ENCODE measurements at places on chromosomes 7 and 10.

GRCh38 chr7:98963305-98963704 lies 85.0 kb downstream of the TRRAP start:
- DNase-seq: no peak

DNA sequence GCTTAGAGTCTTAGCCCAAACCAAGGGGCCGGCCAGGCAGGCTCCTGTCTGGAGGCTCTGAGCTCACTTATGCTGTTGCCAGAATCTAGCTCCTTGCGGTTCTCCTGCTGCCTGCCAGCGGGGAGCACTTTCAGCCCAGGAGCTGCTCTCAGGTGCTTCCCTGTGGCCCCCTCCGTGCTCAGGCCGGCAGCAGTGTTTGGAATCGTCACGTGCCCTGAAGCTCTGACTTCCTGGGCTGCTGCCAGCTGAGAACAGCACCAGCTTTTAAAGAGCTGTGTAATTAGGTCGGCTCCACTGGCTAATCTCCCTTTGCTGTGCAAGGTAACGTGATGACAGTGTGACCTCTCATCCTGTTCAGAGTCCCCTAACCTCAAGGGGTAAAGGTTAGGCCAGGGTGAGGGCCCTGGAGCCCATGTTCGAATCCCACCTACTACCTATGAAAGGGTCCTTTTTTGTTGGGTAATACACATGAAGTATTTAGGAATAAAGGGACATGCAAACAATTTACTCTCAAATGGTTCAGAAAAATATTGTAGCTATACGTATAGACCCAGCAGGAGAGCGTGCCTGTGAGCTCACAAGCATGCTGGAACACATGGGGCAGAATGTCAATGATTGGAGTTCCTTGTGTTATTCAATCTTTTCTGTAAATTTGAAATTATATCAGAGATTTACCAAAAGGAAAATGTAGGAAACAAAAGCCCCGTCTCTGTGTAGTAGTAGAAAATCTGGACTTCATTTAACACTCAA lies 16.6 kb downstream of the ZNF862 start:
- peak; percentile 84 for DNase-seq

DNA sequence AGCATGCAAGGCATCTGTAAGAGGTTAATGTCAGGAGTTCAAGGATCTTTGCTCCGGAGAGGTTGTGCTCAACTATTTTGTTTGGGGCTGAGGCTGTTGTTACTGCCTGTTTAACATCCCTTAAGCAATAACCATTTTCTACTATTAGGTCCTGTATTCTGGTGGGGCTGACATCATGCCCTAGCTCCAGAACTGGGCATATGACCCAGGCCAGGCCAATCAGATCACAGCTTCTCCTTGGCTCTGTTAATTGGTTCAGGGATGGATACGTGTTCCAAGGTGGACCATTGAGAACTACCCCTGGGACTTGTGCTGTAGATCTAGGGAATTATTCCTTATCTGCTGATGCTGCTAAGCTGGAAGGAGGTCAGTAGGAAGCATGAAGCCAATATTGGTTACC lies 67.0 kb downstream of the SYPL1 start:
- DNase-seq: no peak

GRCh38 chr7:22051886-22052673 lies 106.4 kb upstream of the CDCA7L start:
- no peak for DNase-seq

DNA sequence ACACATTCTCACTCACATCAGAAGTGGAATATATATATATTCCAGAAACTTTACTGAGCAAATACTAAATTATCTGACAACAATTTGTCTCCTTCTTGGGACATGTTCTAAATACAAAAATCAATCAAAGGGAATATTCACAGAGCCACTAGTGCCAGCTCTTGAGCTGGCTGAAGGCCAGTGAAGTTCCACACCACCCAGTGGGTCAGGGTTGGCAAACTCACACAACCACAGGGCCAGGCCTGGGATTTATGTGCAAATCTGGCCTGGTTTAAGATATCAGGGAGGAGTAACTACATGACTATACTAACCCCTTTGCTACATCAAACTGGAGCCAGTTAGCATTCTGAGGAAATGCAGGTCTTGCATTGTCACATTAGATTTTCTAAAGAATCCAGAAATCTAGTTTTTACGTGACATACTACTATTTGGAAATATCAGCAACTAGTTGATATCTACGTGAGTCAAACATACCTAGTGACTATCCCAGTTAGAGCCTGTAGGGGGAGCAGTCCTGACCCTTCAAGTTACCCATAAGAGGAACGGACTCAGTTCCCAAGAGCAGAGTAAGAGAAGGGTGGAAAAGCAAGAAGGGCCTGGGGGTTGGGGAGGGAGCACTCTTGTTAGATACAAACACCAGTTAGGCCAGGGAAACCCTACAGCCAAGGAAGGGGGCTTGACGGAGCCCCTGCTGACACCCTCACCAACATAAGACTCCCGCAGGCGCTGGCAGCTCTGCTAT lies 600.4 kb downstream of the KCNMA1 start:
- DNase-seq: no peak

GRCh38 chr7:149261316-149261828 lies 624 bp upstream of the ZNF783 start:
- DNase-seq: no peak

GRCh38 chr7:136807598-136807997 lies 60.9 kb upstream of the CHRM2 start:
- DNase-seq: no peak

DNA sequence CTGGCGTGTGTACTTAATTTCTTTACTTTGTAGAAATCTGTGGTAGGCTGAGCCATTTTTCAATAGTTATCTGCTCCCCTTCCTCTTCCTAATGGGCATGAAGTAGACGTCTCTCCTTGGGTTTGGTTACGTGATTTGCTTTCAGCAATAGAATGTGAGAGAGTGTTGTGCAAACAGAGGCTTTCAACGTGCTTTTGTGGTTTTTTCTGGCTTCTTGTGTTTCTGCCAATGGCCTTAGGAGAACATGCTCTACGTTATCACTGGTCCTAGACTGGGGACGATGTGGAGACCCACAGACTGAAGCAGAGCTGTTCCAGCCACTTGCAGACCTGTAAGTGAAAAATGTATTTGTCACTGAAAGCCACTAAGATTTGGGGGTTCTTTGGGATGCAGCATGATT lies 107.2 kb upstream of the NPTX2 start:
- DNase-seq: no peak

DNA sequence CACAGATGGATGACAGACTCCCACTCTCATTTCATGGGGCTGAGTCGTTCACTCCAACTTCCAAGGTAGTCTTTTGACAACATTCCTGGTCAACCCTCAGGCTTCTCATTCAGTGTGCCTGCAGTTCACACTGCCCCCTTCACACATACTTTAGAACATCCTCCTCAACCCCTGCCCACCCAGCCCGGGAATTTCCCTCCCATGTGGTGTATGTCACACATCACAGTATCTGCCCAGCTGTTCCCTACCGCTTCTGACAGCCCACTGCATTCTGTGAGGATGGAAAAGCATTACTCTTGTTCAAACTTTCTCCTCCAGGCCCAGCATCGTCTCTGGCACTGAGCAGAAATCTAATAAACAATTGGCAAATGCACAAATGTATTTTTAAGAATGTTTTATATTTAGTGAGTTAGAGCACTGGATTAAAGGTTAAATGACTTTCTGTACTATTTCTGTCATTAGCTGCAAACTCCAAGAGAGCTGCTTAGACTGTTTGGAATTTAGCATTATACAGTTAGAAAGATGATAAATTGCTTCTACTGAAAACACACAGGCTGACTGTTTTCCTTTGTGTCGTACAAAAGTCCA lies 110.4 kb downstream of the SFMBT2 start:
- no peak for DNase-seq

- DNase-seq: no peak
Observed at GRCh38 chr10:31321396-31321941, 2.5 kb downstream of the ZEB1 start.

DNA sequence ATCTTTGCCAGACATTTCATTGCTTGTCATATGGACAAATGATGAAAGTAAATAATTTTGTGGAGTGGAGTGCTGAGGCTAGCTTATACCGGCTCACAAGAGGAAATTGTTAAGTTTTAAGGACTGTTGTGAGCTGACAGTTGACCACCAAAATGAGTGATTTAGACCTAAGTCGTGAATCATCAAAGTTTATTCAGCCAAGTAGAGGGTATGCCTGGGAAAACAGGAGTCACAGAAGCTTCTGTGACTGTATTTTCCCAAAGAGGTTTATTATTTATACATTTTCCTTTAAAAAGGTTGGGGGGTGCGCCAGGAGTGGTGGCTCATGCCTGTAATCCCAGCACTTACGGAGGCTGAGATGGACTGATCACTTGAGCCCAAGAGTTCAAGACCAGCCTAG lies 21.8 kb downstream of the MRPS24 start:
- DNase-seq: no peak

DNA sequence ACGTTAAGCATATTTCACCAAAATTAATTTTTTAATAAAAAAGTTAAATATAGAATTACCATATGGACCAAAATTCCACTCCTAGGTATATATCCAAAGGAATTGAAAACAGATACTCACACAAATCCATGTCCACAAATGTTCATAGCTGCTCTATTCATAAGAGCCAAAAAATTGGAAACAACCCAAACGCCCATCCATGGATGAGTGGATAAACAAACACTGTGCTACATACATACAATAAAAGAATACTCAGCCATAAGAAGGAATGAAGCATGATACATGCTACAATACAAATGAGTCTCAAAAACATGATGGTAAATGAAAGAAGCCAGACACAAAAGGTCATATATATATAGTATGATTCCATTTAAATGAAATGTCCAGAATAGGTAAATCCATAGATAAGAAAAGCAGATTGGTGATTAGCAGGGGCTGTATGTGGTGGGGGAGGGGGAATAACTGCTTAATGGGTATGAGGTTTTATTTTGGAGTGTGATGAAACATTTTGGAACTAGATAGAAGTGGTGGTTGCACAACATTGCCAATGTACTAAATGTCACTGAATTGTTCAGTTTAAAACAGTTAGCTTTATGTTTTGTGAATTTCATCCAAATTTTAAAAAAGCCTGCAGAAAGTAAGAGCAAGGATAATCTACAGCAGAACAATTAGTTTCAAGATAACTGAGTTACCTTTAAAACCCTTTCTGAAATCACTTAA lies 101.2 kb upstream of the EFCAB10 start:
- DNase-seq: no peak

- no peak for DNase-seq
Observed at GRCh38 chr7:156684251-156684650, 43.7 kb downstream of the RNF32 start.

GRCh38 chr7:13111230-13111629 lies 423.8 kb downstream of the ARL4A start:
- no peak for DNase-seq

DNA sequence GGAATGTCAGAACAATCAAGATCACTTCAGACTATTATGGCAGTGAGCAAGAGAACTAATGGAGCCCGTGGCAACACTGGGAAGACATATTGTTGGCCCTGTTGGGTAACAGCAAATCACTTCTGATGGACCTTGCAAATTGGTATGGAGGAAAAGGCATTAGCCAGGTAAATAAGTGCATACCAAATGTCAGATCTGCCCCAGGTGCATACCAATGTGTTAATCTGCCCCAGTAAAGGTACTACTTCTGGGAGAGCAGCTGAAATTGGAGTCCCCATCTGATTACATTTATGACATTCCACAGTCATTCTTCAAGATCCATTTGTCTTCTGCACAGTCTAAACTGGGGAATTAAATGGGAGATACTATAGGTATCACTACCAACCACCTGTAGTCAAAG lies 3.7 kb upstream of the SGMS1 start:
- DNase-seq: no peak

DNA sequence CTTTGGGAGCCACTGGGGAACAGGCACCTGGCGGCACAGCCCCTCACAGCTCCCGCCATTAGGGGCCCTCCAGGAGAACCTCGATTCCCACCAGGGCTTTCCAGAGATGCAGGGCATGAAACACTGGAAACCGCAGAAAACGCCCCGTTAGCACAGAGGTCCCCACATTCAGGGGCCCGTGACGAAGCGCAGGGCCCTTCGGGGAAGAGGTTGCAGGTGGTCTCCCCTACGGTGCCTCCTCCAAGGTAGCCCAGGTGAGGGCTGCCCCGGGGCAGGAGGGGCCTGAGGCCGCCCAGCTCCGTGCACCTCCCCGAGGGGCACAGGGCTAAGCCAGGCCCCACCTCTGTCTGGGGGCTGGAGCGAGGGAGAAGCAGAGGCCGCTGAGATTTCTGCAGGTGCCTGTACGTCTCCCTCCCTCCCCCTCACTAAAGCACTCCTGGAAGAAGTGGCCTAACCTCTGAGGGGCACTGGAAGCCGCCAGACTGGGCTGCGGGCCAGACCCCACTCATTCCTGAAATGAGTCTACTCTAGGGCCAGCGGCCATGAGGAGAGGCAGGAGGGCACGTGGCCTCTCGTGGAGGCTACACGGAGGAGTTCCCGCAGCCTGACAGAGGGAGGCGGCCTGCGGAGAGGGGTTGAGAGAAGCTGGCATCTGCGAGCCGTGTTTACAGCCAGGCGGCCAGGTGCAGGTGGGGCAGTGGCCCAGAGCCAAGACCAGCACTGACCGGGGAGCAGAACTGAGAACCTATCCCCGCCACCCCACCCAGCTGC lies 6.9 kb downstream of the PDGFA start:
- peak; percentile 62 for DNase-seq

GRCh38 chr7:37430640-37431039 lies 18.0 kb downstream of the ELMO1 start:
- no peak for DNase-seq

GRCh38 chr10:79148452-79149344 lies 79.9 kb downstream of the ZMIZ1 start:
- DNase-seq: peak; percentile 91
